ENCODE measurements at places on chromosomes 4 and X.

- DNase-seq: no peak
Observed at GRCh38 chrX:41707218-41707617, 16.8 kb upstream of the GPR82 start.

DNA sequence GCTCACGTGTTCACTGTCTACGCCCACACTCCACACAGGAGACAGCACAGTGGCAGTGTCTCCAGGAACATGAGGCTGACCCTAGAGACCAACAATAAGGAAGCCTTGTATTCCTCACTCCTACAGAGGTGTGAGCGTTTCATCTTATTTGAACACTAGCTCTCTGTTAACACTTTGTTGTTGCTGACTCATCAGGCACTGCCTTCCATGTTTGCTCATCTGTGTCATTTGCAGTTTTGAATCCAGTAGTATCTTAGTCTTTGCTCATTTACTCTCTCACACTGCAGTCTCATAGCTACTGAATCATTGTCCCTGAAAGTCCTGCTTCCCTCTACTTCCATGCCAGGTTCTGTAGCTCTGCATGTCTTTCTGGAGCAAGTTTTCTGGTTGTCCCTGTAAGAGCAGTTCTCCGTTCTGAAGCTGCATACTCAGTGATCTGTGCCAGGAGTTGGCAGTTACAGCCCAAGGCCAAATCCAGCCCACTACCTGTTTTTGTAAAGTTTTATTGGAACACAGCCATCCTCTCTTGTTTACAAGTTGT, 80.3 kb upstream of the DCLK2 start:
- peak; percentile 11 for DNase-seq

- DNase-seq: peak; percentile 15
Observed at GRCh38 chrX:13658602-13659001, 5.7 kb downstream of the TCEANC start.

DNA sequence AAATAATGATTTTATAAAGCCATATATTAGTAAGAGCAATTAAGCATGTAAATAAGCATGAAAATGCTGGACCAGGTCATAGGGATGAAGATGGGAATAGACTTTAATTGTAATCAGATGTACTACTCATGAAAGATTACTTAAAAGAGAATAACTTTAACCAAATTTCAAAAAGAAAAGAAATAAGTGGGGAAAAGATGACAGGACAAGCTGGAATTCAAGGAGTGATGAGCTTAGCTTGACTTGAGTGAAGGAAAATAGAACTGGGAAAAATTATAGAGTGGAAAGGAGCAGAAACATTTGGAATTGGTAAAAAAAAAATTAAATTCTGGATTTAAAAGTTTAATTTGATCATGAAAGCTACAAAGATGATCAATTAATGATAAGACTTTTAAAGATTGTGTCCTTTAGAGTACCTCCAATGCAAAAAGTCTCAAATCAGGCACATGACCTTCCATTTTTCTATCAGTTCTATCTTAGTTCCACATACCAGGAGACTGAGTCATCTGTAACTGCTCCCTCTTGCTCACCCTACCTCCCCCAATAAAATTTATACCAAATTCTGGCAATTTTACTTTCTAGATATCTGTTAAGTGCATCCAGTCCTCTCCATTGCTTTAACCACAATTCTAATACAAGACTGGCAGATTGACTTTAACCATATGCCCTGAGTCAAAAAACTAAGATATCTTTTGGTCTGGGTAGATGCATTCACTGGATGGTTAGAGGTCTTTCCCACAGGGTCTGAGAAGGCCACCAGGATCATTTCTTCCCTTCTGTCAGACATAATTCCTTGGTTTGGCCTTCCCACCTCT, 56.4 kb upstream of the SLIT2 start:
- DNase-seq: no peak

DNA sequence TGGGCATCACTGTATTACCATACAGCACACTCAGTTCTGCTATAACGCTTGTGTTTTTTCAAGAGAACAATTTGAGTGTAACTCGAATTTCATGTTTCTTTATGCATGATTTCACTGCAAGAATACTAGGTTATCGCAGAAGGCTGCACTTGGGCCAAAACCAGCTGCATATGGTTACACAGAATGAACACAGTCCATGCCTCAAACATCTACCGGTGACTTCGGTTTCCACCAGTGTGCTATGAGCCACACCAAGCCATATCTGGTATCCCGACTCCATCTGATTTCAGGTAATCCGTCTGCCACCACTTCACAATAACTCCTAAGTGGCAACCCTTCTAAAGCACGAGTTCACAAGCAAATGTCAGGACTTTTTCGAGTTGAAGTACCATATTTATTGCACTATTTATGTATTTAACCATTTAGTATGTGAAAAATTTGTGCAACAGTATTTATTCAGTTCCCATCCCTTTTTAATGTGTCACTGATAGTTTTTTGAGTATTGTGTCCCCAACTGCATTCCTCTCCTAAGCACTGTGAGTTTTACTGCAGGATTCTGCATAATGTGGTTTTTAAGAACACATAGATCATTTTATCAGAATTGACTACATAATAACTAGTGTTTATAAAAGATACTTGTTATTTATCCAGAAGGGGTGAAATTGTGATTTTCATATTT, 111.8 kb downstream of the APBB2 start:
- DNase-seq: no peak

- no peak for DNase-seq
Observed at GRCh38 chr4:55781341-55781740, 38.2 kb upstream of the EXOC1L start.

- DNase-seq: no peak
Observed at GRCh38 chr4:2832981-2833670, 10.5 kb upstream of the ADD1 start.

GRCh38 chrX:76253432-76253831, 80.6 kb downstream of the PBDC1 start:
- no peak for DNase-seq

DNA sequence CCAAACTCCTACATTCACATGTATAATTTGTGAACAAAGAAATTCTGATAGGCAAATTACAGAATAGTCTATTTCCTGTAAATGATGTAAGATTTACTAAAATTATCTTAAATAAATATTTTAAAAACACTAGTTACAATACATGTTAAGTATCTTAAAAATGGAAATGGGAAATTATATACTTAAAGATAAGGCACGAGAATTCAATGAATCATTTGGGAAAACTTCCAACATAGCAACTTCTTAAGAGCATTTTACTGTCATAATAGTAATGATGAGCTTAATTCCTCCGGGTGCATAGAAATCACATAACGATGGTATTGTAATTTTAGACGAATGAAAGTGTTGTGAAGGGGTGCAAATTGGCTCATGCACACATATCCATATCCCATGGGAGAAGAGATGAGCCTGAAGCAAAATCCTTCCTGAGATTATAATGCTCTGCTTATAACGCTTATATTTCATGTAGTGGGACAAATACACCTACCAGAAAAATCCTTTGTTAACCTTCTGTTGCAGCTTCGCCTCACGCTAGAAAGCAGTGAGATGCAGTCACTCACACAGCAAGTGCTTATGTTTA, 873.5 kb downstream of the PDHA2 start:
- no peak for DNase-seq

DNA sequence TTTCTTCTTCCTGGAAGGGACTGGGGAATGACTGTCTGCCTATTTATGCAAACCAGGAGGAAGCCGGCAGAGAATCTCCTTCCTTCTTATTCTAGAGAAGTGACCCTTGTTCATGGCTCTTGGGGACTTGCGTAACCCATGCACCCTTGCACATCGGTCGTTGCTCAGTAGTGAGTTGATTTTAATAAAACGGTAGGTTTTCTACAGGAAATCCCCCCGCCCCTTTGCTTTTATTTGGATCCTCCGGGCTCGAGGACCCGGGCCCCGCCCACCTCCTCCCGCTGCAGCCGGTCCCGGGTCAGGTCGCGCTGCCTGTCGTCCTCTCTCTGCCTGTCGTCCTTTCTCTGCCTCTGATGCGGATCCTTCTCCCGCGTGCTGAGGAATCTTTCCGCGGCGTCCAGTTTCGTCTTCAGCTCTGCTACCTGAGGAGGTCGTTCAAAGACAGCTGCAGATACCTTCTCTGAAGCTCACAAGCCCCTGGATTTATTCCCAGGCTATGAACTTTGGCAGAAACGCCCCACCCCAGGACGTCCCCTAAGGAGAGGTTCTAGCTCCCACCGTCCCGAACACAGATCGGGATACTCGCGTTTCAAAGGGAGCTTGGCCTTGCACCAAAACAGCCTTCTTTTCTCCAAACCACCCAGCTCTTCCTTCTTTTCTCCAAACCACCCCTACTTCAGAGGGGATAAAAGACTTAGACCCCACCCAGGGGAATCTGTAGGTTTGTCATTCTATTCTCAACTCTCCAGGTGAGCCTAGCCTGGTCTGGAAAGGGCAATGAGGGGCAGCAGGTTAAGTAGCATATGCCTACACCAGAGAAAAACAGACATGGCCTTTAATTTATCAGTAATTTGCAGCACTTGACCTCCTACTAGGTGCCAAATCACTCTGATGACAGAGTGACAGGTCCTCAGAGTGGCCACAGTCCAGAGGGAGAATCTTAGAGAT, 7.0 kb downstream of the TNIP3 start:
- DNase-seq: peak; percentile 14

- DNase-seq: no peak
Observed at GRCh38 chr4:8173492-8174242, 15.1 kb upstream of the ABLIM2 start.

DNA sequence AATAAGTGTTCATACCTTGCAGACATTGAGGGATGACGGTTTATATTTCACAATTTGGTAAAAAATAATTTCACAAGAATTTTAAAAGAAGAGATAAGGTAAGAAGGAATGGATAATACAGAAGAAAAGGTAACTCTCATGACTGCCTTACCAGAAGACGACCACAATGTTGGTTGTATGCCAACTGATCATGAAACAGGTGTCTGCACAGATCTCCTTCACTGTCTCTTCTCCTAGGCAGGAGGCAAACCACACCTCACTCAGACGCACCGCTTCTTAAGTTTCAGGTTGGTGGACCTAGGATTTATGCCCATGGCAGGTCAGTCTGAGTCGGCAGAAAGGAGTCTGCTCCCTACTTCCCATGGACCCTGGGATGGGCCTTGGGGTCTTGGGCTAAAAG, 177.2 kb downstream of the VSIG4 start:
- no peak for DNase-seq

DNA sequence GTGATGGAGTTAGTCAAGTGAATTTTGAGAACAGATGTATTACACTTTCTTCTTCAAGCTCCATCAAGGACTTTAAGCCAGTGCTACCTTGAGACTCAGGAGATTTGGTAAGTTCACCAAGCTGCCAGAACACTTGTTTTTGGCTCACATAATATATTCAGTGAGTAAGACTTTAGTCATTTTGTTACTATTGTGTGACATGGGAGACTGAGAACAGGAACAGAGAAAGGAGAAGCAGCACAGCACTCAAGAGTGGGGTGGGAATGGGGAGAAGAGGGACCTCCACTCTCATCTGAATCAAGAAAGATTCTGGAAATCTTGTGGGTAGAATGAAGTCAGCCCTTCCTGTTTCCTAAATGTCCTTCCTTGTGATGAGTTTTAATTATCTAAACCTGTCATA, 87.3 kb upstream of the TET2 start:
- no peak for DNase-seq

DNA sequence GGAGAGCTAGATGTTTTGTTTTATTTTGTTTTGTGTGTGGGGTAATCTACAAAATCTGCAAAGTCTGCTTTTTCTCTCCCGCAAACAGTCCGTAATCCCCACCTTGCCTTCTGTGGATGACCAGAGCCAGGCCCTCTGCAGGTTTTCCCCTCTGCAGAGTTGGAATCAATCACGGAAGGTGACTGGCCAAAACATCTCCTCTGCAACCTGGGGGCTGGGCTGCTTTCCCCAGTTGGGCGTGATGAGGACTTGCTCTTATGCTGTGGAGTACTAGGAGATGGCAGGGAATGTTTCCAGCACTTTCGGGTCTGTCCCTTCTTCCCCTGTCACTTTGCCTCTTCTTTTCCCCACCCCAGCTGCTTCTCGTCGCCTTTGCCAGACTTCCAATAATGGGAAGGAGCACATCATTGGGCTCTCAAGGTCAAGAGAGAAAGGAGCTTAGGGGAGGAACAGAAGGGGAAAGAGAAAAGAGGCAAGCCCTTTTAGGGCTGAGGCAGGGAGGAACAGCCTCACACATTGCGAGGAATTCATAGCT, 1.1 kb downstream of the TMEM35A start:
- DNase-seq: no peak

- no peak for DNase-seq
Observed at GRCh38 chr4:164876700-164877324, at the start of gene APELA. APELA (plus strand) TSS chr4:164877178; CDS start chr4:164877332, 154 bp downstream.

- no peak for DNase-seq
Observed at GRCh38 chrX:46433892-46434291, 111.3 kb downstream of the ZNF674 start.

DNA sequence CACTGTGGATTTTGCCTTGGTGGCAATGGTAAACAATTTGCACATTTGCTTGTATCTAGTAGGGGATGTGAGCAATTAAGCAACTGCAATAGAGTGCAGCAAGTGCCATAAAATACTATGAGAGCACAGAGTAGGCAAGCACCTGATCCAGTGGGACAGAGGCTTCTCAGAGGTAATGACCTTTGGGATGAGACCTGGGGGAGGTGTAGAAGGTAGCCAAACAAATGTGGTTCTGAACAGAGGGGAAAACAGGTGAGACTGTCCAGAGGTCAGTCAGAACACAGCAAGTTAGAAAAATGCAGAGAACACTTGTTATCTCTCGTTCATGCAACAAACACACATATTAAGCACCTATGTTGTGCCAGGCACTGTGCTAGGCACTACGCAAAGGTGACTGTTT, 21.4 kb upstream of the ANK2 start:
- no peak for DNase-seq

DNA sequence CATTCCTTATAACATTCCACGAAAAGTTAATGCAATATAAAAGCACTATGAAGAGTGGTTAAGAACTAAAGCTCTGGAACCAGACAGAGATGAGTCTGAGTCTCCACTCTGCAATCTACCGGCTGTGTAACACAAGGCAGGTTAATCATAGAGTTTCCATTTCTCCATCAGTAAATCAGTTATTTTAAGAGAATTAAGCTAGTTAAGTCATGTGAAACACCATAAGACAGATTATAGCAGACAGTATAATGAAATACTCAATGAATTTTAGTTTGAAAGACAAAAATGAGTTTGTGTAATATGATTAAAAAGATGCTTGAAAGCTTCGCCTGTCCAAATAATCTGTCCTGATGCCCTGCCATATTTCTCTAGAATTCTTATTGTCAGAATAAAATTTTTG, 282.6 kb upstream of the ACTRT1 start:
- no peak for DNase-seq

DNA sequence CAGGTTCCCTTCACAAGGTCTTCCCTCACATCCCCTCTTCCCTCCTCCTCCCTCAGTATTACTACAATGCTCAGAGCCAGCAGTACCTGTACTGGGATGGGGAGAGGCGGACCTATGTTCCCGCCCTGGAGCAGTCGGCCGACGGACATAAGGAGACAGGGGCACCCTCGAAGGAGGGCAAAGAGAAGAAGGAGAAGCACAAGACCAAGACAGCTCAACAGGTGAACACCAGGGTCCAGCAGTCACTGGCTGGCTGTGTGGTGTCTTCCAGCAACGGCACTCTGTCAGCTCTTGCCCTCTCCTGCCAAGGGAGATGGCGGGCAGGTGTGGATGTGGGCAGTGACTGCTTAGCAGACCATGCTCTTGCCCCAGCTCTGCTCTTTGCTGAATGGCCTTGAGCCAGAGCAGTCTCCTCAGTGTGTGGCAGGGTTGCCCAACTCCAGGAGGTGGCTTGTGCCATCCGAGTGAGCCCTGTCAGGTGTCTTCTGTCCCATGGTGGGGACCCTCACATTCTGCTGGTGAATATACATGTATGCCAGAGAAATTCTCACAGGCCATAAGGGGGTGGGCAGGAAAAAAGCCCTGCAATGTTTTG, 11.4 kb upstream of the UBA1 start:
- no peak for DNase-seq

Measured in frontal cortex (tissue), 4 donors.